Fibroblast of skin of left quadriceps (primary cell): ENCODE measurements at places on chromosomes 1 and 21.

GRCh38 chr1:183276386-183277080 lies 90.5 kb downstream of the LAMC2 start:
- DNase-seq = no peak

DNA sequence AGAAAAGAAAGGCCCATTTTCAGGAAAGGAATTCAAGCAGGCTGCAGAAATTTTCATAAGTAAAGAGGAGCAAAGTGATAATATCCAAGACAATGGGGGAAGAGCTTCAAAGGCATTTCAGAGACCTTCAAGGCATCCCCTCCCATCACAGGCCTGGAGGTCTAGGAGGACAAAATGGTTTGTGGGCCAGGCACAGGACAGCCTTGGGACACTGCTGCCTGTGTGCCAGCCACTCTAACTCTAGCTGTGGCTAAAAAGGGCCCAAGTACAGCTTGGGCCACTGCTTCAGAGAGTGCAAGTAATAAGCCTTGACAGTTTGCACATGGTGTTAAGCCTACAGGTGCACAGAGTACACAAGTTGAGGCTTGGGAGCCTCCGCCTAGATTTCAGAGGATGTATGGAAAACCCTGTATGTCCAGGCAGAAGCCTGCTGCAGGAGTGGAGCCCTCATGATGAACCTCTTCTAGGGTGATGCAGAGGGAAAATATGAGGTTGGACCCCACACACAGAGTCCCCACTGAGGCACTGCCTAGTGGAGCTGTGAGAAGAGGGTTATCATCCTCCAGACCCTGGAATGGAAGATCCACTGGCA lies 51.8 kb upstream of the ZSWIM5 start:
- no peak for DNase-seq

DNA sequence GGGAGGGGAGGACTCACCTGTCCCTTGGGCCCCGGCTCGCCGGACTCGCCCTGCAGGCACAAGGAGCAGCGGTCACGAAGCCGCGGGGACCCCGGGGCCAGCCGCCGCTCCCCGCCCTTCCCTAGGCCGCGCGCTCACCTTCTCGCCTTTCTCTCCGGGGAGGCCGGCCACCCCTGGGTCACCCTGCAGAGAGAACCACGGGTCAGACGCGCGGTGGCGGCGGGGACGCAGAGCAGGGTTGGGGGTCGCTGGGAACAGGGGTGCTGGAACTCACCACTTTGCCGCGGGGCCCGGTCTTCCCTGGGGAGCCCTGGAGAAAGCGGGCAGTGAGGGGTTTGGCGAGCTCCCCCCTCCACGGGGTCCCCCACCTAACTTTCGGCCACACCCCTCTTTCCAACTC lies 13.3 kb downstream of the COL9A2 start:
- no peak for DNase-seq

GRCh38 chr1:85801520-85801919 lies 93.3 kb upstream of the ZNHIT6 start:
- no peak for DNase-seq

GRCh38 chr1:153566414-153567371 lies 1.0 kb upstream of the S100A2 start:
- DNase-seq = peak; percentile 95

DNA sequence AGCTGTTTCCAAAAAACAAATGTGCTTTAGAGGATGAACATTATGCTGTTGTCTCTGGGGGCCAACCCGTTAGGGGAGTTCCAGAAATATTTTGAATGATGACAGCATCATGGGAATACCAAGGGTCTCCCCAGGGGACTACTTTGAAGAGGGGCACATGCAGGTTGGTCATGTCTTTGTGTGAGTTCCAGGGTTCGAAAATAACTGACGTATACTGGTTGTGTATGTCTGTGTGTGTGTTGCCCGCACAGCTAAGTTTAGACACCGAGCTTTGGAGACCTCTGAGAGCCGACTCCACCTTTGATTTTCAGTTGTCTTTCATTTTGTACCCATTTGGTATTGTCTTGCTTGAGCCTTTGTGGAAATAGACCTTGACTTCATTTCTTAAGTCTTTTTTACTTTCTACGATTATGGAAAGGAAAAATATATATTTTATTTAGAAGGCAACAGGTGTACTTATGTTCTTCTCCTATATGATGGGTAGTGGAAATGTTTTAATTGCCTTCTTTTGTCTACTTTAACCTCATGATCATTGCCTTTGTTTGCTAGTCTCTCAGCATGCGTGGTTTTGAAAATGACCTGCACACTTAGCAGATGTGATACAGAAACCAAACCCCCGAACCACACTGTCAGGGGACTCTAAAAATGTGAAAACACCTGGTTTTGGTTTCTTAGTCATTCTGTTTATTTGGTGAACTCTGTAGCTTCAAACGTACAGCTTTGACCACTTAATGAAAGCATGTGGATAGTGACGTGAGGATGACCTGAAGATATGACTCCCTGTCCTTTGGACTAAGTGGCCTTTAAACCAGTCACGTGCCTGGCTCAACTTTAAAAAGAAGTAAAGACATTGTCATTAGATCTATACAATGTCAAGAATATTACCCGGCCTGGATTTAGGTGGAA lies 56.5 kb downstream of the GALNT2 start:
- DNase-seq = no peak

DNA sequence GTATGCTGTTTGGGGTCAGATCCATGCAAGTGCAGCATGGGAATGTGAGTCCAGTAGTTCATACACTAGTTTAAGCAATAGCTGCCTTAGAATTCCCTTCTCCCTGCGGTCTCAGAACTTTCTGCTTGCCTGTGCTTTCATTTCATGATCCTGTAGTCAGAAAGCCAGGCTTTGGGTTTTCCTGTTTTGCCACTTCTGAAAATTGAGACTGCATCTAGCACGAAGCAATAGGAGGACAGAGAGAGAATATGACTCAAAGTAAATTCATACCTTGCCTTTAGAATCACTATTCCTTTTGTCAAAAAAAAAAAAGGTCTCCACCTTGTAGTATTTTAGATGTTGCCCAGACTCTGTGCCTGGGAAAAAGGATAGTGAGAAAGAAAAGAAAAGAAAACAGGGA lies 161.2 kb upstream of the SNX7 start:
- DNase-seq = no peak

DNA sequence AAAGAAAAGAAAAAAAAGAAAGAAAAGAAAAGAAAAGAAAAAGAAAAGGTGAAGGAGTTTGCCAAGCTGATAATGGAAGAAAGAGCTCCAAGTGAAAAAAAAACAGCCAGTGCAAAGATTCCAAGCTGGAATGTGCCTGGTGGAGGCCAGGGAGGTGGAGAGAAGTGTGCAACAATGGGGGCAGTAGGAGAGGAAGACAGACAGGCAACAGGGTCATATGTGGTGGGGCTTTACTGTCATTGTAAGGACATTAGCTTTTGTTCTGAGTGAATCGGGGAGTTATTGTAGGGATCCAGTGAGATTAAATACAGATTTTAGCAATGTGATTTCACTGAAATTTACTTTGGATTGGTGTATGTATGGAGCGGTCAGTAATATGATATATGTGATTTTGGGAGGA lies 14.0 kb upstream of the MYSM1 start:
- no peak for DNase-seq

GRCh38 chr1:209076688-209077087 lies 506.8 kb upstream of the CAMK1G start:
- DNase-seq = no peak

DNA sequence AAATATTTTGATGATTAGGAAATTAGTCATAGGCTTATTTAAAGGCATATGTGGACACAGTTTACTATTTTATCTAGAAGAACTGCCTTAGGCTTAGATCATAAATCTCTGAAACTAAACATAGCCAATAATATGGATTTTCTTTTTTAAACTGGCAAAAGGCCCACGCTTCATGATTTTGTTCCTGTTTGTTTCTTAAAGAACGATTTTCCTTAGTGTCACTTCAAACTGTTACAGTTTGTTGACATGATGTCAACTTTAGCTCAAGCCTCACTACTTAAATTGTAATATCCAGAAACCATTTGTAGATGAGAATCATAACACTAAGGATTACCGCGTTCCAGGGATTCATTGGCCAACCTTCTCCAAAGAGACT lies 322.6 kb downstream of the HHIPL2 start:
- DNase-seq = no peak

GRCh38 chr21:45622416-45623097 lies 21.0 kb upstream of the PCBP3 start:
- DNase-seq = no peak

- no peak for DNase-seq
These were observed 23.5 kb downstream of the PLA2G2D start for GRCh38 chr1:20095564-20096434.

- no peak for DNase-seq
These were observed 112.8 kb downstream of the RIPK4 start for GRCh38 chr21:41653954-41654491.

DNA sequence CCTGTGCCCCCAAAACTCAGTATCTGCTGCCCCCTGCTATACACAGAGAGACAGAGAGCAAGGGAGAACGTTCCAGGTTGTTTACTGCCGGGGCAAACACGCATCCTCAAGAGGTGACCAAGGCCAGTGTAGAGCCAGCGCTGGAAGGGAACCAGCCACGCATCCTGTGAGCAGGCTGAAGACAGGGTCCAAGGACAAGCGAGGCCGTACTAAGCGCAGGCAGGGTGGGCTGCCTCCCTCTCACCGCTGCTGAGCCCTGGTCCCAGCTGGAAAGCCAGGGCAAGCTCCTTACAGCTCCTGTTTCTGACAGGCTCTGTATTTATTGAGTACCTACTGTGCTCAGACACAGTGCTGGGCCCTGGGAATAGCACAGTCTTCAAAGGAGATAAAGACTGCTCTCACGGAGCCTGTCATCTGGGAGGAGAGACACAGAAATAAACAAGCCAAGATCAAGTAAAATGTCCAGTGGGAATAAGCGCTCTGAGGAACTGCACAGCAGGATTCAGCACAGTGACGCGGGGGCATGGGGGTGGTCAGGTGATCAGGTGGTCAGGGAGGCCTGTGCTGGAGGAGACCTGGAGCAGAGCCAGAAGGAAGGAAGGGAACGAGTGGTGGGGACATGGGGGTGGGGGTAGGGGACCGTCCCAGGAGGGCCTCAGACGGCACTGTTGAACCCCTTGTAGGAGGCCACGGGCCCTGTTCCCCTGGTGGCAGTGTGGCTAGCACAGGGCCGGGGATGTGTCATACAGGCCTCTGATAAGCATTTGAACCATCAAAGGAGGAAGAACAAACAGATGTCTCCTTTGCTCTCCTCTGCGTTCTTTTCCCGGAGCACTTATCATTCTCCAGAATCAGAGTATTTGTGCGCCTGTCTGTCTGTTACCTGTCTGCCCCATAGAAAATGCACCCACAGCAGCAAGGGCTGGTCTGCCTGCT lies 37.8 kb upstream of the EFHD2 start:
- DNase-seq = no peak

GRCh38 chr1:247415423-247416361 lies at the start of gene NLRP3:
Gene NLRP3, plus strand, starts transcription at chr1:247416173. Its CDS starts 2,628 bp downstream, at chr1:247418801.
- no peak for DNase-seq

DNA sequence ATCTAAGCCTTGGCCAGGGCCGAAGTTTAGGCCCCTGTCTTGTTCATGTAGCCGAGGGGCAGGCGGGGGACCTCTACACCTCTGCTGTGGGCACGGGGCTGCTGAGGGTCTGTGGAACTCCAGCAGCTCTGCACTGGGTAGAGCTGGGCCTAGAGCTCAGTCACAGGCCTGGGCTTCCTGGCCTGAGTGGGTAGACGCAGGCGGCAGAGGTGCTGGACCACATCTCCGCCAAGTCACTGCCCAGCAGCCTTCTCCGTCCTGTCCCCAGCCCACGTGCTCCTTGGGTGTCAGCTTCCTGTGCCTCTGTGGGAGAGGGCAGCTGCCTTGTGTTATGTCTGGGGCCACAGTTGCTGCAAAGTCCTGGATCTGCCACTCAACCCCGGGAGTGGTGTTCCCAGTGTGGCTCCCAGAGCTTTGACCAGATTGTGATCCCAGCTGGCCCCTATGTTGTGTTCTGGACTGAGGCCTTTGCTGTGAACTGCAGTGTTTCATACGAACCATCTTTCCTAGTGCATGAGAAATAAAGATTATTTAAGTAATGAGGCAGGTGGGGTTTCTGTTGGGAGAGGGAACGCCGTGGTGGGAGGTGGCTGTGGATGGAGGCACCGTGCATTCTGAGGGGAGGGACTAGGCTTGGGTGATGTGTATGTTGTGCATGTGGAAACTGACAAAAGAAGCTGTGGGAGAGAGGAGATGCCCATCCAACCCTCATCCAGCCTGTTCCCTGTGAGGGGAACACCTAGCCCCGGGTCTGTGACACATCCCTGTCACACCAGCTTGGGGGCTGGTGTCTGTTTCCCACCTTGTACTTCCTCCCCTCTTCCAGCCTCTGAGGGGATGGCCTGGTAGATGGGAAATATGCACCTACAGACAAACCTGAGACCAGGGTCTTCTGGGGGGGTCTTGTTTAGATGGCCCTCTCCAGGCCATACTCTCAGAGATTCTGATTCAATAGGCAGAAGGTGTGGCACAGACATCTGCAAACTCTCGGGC lies 12.2 kb downstream of the AMPD2 start:
- no peak for DNase-seq

DNA sequence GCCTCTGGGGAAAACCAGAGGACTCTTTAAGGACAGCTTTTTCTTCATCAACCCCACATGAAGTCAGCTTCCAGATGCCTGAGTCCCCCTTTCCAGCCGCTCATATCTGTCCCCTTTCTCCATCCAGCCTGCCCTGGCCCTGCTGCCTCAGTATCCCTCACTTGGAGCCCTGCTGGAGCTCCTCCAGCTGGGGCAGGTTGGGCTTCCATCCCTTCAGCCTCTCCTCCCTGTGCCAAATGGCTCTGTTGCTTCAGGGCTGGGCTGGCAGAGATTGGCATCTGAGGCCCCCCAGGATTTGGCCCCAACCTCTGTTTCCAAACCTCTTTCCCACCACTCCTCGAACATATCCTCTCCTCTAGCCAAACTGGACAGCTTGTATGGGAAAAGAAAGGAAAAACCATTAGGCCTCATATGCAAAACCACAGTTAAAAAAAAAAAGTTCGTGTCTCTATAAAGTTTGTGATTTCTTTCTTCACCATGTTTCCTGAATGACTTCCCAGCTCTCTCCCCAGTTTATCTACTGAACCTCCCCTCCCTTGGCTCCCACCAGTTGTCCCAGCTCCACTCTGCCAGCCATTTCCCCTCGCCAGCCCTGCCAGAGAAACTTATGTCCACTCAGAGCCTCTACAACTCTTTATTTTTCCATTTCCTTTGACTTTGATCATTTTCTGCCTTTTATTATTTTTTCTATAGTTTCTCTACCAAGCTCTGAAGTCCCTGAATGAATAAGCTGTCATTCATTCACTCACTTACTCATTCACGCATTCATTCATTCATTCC lies 217.9 kb downstream of the FOXD2 start:
- no peak for DNase-seq

DNA sequence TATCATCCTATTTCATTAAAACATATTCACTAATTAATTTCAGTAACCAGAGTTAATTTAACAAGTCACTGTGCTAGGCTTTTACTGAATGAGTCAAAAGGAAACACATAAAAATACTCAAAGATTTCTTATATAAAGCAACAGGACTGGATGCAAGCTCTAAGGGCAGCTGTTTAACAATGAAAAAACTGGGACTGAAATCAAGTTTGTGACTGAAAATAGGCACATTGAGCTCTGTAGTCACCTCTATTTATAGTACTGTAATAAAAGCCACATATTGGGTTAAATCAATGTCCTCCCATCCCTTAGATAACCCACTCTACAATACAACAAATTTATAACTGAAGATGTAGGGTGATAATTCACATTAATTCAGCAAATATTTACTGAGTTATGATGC lies 52.4 kb downstream of the SMYD3 start:
- no peak for DNase-seq

GRCh38 chr1:221712198-221712684 lies 29.6 kb downstream of the DUSP10 start:
- DNase-seq = peak; percentile 70

GRCh38 chr1:198923993-198924392 lies 285.2 kb downstream of the PTPRC start:
- no peak for DNase-seq
